ENCODE measurements at places on chromosomes 6 and 20. TPM values are rescaled to one million over a fixed set of nuclear protein-coding genes. Genes with fewer than 3 reads are reported as not detected.
A peak's percentile ranks its signal among the peaks of the same experiment; 100 is the strongest.

TCP11 gene
- not detected for total RNA-seq

NRSN1 gene
- not detected for total RNA-seq

FOXQ1 gene
- not detected for total RNA-seq

ANKEF1 gene
- 2.0 TPM for total RNA-seq

EYS gene
- total RNA-seq, result not detected

ANKRD6 gene
- total RNA-seq, result 9.0 TPM

DNA sequence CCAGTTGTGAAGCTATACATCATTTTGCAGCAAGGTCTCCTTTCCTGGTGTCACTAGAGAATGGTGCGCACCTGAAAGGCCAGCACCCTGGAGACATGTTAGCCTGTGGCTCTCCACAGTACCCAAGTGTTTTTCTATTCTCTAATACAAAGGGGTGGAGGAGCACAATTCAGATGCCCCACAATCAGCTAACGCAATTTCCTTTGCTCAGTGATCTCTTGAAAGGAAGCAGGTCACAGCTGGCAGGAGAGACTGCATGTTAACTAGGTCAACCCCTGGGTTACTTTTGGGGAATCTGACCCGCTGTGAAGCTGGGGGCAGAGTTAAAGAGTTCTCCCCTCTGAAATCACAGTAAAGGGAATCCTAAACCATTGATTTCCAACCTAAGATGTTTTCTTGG, 92.5 kb downstream of the B3GAT2 start:
- H3K27me3 ChIP-seq, result no peaks in the 10 kb centered on the region
- no peaks in the 10 kb centered on the region for H3K36me3 ChIP-seq
- no peak overlapping the region for H3K27ac ChIP-seq
- H3K4me1 ChIP-seq, result no peaks in the 10 kb centered on the region

GRCh38 chr20:23245553-23246181, 104.9 kb upstream of the NXT1 start:
- no peaks in the 10 kb centered on the region for H3K36me3 ChIP-seq
- peak; percentile 46 for DNase-seq
- no peak overlapping the region for H3K4me3 ChIP-seq
- H3K27ac ChIP-seq, result no peak overlapping the region
- peaks cover 7% of the 10 kb centered on the region for H3K27me3 ChIP-seq

GRCh38 chr6:112249489-112249888, 4.9 kb downstream of the LAMA4 start:
- H3K27ac ChIP-seq, result no peak overlapping the region
- DNase-seq, result no peak
- no peak overlapping the region for H3K4me3 ChIP-seq
- peaks cover 11% of the 10 kb centered on the region for H3K4me1 ChIP-seq
- no peaks in the 10 kb centered on the region for H3K36me3 ChIP-seq

DNA sequence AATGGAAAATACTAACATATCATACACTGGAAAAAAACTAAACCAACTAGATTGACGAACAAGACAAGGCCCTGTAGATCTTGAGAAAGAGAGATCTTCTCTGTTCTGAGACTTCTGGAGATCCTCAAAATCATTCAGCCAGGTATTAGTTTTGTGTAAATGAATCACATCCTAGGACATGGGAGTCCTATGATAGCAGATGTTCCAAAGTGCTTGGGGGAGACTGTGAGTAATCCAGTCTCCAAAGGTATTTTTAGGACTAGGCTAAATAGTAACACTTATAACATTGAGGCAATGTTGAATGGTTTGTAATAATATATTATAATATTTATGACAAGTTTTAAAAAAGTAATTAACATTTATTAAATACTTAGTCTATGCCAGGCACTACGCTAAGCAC, 275.0 kb downstream of the BTBD9 start:
- H3K27ac ChIP-seq, result no peak overlapping the region
- H3K4me3 ChIP-seq, result no peak overlapping the region
- no peaks in the 10 kb centered on the region for H3K36me3 ChIP-seq
- H3K4me1 ChIP-seq, result peaks cover 6% of the 10 kb centered on the region
- H3K27me3 ChIP-seq, result no peaks in the 10 kb centered on the region

DNA sequence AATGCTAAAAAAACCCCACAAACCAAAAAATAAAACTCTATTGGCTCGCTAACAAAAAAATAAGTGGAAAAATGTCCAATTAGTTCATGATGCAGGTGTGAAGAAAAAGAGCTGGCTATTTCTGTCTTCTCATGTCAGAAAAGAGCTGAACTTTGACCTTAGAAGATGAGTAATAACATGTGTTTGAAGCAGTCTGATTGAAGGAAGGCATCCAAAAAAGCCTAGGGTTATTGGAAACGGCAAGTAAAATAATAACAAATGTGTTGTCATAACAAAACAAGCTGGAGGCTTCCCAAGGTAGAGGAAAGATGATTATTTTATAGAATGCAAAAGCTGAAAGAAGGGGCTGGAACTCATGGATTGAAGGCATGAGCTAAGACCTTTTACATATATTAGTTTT, 94.4 kb upstream of the FAM184A start:
- no peaks in the 10 kb centered on the region for H3K27me3 ChIP-seq
- H3K4me3 ChIP-seq, result no peak overlapping the region
- no peak overlapping the region for H3K27ac ChIP-seq
- no peaks in the 10 kb centered on the region for H3K4me1 ChIP-seq

- peak overlapping the region; percentile 71 for H3K4me3 ChIP-seq
- no peaks in the 10 kb centered on the region for H3K36me3 ChIP-seq
- peak overlapping the region; percentile 17 for H3K27ac ChIP-seq
- H3K27me3 ChIP-seq, result peaks cover 17% of the 10 kb centered on the region
- peak; percentile 93 for DNase-seq
Observed at GRCh38 chr6:10404107-10404798, 10.6 kb downstream of the TFAP2A start.

DNA sequence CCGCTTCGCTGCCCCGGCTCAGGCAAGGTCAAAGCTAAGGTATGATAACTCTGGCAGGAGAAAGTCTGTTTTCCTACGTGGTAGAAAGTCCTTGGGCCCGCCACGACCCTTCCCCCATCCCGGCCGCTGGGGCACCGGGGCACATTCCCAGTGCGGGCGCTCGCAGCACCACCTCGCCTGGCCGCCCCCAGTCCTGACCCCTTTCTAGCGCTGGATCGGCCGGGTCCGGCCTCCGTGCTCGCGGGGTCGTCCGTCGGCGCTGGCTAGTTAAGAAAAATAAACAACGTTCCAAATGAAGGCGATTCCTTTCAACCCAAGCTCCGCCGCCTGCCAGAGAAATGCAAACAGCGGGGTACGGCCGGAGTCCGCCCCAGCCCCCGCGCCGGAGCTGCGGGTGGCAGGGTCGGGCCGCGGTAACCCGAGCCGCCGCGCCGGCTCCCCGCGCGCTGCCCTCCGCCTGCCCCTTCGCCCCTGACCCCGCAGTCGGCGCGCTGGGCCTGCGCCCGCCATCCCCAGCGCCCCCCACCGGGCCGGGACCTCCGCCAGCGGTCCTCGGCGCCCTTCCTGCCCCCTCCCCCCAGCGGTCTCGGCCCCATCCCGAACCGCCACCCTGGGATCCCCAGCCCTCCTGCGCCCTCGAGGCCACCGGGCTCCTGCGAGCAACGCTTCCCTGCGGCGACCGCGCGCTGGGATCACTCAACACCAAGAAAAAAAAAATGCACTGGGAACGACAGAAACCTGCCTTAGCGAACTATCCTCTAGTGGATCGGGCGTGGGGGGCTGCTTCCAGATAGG, 37.6 kb downstream of the NCR2 start:
- H3K36me3 ChIP-seq, result no peaks in the 10 kb centered on the region
- peaks cover 88% of the 10 kb centered on the region for H3K27me3 ChIP-seq
- H3K4me1 ChIP-seq, result peaks cover 16% of the 10 kb centered on the region
- DNase-seq, result no peak
- no peak overlapping the region for H3K27ac ChIP-seq

- DNase-seq, result no peak
- H3K4me1 ChIP-seq, result peaks cover 58% of the 10 kb centered on the region
- no peaks in the 10 kb centered on the region for H3K27me3 ChIP-seq
- no peak overlapping the region for H3K4me3 ChIP-seq
Observed at GRCh38 chr20:23407781-23408464, 13.4 kb downstream of the NAPB start.

- no peaks in the 10 kb centered on the region for H3K36me3 ChIP-seq
- H3K27me3 ChIP-seq, result no peaks in the 10 kb centered on the region
- no peak overlapping the region for H3K4me3 ChIP-seq
- no peaks in the 10 kb centered on the region for H3K4me1 ChIP-seq
- DNase-seq, result no peak
Observed at GRCh38 chr6:84048588-84048987, 15.0 kb downstream of the MRAP2 start.

- no peaks in the 10 kb centered on the region for H3K4me1 ChIP-seq
- H3K27me3 ChIP-seq, result no peaks in the 10 kb centered on the region
- H3K27ac ChIP-seq, result no peak overlapping the region
- H3K4me3 ChIP-seq, result no peak overlapping the region
Observed at GRCh38 chr6:5425267-5425666, 164.0 kb downstream of the FARS2 start.

DNA sequence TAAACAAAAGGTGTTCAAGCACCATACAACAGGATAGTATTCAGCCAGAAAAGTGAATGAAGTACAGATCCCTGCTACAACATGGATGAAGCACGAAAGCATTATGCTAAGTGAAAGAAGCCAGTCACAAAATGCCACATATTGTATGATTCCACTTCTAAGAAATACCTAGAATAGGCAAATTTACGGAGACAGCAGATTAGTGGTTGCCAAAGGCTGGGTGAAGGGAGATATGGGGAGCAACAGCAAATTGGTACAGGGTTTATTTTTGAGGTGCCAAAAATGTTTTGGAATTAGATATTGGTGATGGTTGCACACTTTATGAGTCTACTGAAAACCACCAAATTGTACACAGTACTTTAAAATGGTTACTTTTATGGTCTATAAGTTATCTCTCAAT, 23.2 kb downstream of the MAP3K5 start:
- no peaks in the 10 kb centered on the region for H3K36me3 ChIP-seq
- no peak overlapping the region for H3K27ac ChIP-seq
- no peaks in the 10 kb centered on the region for H3K27me3 ChIP-seq

DNA sequence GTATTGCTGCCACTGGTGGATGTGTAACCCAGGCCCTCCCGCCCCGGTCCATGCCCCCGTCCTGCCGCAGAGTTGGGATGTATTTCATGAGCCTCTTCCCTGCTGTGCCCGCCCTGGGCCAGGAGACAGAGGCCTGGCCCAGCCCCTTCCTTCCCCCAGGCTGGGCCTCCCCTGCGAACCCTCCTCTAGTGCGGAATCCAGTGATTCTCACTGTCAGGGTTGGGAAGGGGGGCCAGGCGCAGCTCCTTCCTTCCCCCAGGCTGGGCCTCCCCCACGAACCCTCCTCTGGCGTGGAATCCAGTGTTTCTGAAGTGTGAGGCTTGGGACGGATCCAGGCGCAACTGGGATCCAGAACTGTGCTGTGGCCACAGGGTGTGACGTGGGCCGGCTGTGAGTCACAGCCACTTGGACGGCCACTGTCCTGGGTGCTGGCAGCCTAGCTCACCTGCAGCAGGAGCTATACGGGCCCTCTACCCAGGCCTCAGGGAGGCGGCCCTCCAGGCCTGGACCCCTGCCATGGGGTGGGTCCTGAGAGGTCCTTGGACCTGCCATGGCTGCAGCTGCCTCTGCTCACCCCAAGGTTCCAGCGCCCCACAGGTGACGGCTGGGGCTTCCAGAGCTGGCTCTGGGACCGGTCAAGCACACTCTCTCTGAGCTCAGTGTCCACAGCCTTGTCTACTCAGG, 28.3 kb downstream of the COL20A1 start:
- no peaks in the 10 kb centered on the region for H3K27me3 ChIP-seq
- H3K4me3 ChIP-seq, result no peak overlapping the region
- no peaks in the 10 kb centered on the region for H3K4me1 ChIP-seq

GRCh38 chr6:157396026-157396425, 15.0 kb downstream of the ZDHHC14 start:
- H3K36me3 ChIP-seq, result no peaks in the 10 kb centered on the region
- H3K27me3 ChIP-seq, result no peaks in the 10 kb centered on the region
- no peak for DNase-seq
- H3K27ac ChIP-seq, result no peak overlapping the region
- H3K4me3 ChIP-seq, result no peak overlapping the region
- H3K4me1 ChIP-seq, result peaks cover 9% of the 10 kb centered on the region

All from psoas muscle (tissue), 8 donors.